ENCODE measurements at places on chromosomes 2 and 18. TPM values are rescaled to one million over a fixed set of nuclear protein-coding genes. Genes with fewer than 3 reads are reported as not detected.

- no peak overlapping the region for H3K27ac ChIP-seq
- no peaks in the 10 kb centered on the region for H3K4me1 ChIP-seq
- H3K36me3 ChIP-seq: no peaks in the 10 kb centered on the region
- no peak for DNase-seq
- H3K4me3 ChIP-seq: no peak overlapping the region
Observed at GRCh38 chr18:11726556-11726955, 37.5 kb downstream of the GNAL start.

DNA sequence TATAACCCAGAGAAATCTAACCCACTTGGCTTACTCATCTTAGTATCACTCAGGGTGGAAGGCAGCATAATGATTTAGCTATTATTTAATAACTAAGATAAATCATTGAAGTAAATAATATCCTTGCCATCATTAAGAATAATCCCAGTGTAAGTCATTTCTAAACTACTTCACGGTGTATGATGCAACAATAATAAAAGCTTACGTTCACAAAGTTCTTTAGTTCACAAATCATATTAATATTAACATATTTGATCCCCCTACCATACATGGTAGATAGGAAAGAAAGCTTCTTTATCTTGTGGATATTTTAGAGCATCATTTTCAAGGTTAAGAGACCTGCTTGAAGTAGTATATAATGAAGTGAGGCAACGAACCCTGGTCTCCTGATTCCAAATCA lies 401.0 kb downstream of the NCKAP5 start:
- no peak for DNase-seq
- H3K27me3 ChIP-seq: no peaks in the 10 kb centered on the region
- no peaks in the 10 kb centered on the region for H3K36me3 ChIP-seq

DNA sequence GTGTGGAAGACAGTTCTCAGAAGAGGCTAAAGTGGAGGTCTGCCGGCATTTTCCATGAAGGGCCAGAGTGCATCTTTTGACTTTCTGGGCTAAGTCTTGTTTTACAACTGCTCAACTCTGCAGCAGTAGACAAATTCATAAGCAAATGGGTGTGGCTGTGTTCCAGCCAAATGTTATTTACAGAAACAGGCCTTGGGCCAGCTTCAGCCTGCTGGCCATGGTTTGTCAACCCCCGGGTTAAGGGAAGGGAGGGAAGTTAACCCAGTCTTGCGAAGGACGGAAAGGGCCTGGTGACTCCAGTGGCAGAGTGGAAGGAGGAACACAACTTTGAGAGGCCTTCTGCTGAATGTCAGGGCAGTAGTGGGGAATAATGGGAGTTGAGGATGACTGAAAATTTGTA lies 34.3 kb upstream of the NCKAP5 start:
- no peak overlapping the region for H3K4me3 ChIP-seq
- H3K27me3 ChIP-seq: no peaks in the 10 kb centered on the region
- no peak overlapping the region for H3K27ac ChIP-seq
- H3K4me1 ChIP-seq: peaks cover 2% of the 10 kb centered on the region

- DNase-seq: no peak
- H3K4me1 ChIP-seq: 0 out of 2 replicates have a peak, but pooled peaks cover 3% of the 10 kb centered on the region
- no peaks in the 10 kb centered on the region for H3K27me3 ChIP-seq
Observed at GRCh38 chr2:44102790-44103562, 65.7 kb upstream of the PPM1B start.

Gene GAL3ST2
- total RNA-seq: not detected

- H3K27ac ChIP-seq: no peak overlapping the region
- H3K4me3 ChIP-seq: no peak overlapping the region
- H3K27me3 ChIP-seq: no peaks in the 10 kb centered on the region
Observed at GRCh38 chr2:196415384-196415783, 224.1 kb upstream of the CCDC150 start.

GRCh38 chr18:74414953-74415515 lies 42.1 kb downstream of the DIPK1C start:
- no peak for DNase-seq
- peaks cover 10% of the 10 kb centered on the region for H3K4me1 ChIP-seq
- H3K27ac ChIP-seq: no peak overlapping the region
- no peak overlapping the region for H3K4me3 ChIP-seq
- H3K36me3 ChIP-seq: no peaks in the 10 kb centered on the region

Gene ACVR1C
- total RNA-seq: 0.40 TPM

DNA sequence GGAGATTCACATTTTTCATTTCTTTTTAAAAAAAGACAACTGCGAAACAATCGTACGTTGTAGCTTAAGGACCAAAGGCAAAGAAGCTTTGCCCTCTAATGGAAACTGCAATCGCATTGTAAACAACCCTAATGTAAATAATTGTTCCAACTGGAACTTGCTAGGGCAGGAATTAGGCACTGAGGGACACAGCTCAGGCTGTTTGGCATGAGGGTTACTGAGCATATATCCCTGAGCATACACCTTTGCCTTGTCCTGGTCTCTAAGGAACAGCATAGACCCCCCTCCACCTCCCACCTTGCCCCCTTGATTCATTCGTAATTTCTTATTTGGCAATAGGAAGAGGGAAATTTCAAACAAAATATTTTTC lies 396.4 kb downstream of the LNPK start:
- H3K4me3 ChIP-seq: no peak overlapping the region
- peaks cover 9% of the 10 kb centered on the region for H3K4me1 ChIP-seq
- no peak for DNase-seq
- H3K36me3 ChIP-seq: no peaks in the 10 kb centered on the region
- H3K27ac ChIP-seq: no peak overlapping the region
- no peaks in the 10 kb centered on the region for H3K27me3 ChIP-seq

GRCh38 chr2:173831312-173832229 lies 133.6 kb downstream of the SP3 start:
- no peak overlapping the region for H3K27ac ChIP-seq
- H3K4me3 ChIP-seq: no peak overlapping the region
- H3K36me3 ChIP-seq: no peaks in the 10 kb centered on the region
- no peaks in the 10 kb centered on the region for H3K27me3 ChIP-seq
- H3K4me1 ChIP-seq: no peaks in the 10 kb centered on the region

Gene ANKRD53
- 0.39 TPM for total RNA-seq

Gene HOXD4
- not detected for total RNA-seq

Gene TRIM43
- total RNA-seq: not detected

DNA sequence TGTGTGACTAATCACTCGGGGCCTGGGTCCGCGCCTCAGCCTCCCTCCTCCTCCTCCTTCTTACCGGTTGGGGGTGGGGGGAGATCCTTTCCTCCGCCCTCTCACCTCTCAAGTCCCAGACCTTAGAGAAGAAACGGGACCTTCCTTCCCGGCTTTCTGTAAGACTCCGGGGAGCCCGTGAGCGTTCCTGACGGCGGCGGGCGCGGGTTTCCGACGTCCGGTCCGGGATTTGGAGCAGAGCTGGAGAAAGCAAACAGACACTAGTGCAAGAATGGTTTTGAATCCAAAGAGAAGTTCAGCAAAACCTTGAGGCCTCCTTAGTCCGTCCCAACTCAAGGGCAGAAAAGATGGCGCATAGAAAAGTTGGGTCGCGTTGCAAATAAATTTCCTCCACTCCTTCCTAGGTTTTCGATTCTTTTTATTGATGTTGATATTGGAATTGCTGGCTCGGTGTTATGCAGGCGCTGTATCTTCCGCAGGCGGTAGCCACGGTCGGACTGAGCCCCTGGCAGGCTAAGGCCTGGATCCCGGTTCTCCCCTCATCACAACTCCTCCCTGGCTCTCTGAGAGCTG lies 2.0 kb downstream of the DLX1 start:
- H3K36me3 ChIP-seq: no peaks in the 10 kb centered on the region
- peaks cover 52% of the 10 kb centered on the region for H3K4me1 ChIP-seq
- peaks cover 100% of the 10 kb centered on the region for H3K27me3 ChIP-seq
- peak overlapping the region; percentile 26 for H3K4me3 ChIP-seq
- H3K27ac ChIP-seq: no peak overlapping the region

DNA sequence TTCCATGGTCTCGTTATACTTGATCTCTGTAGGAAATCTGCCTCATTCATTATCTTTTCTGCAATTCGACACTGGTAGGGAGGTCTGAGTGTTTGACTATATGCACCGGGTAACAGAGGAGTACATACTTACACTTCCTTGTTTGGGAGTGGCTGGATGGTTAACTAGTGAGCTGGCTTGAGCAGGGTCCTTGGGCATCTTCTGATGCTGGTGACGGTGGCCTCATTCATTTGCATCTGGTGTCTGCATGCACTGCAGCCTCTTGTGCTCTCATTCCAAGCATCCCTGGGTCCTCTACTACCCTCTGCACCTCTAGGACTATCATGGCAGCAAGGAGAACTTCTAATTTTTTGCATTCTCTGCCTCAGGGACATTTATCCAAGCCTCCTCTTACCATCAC lies 100.0 kb upstream of the TCF4 start:
- no peaks in the 10 kb centered on the region for H3K4me1 ChIP-seq
- H3K27me3 ChIP-seq: no peaks in the 10 kb centered on the region
- no peak for DNase-seq
- H3K27ac ChIP-seq: no peak overlapping the region

- H3K27me3 ChIP-seq: no peaks in the 10 kb centered on the region
- H3K36me3 ChIP-seq: no peaks in the 10 kb centered on the region
- H3K4me1 ChIP-seq: no peaks in the 10 kb centered on the region
- H3K27ac ChIP-seq: no peak overlapping the region
- no peak for DNase-seq
Observed at GRCh38 chr2:54306556-54306955, 50.5 kb upstream of the TSPYL6 start.

DNA sequence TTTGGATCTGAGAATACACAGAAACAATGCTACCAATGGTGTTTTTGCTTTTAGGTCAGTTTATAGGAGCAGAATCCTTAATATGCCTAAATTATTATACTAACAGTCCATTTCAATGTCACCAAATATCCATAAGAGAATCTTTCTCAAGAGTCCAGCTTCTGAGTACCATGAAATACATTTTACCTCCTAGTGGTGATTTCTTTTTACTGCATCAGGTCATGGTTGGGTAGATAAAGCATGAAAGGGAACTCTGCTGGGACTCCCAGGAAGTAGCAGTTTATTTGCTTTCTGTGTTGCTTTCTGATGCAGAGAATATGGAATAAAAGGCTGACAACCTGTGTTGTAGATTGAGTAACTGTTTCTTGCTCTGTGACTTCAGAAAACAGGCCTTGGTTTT lies 115.6 kb downstream of the PPP1R1C start:
- H3K4me1 ChIP-seq: no peaks in the 10 kb centered on the region
- H3K4me3 ChIP-seq: no peak overlapping the region
- no peaks in the 10 kb centered on the region for H3K27me3 ChIP-seq
- H3K27ac ChIP-seq: no peak overlapping the region

- no peak overlapping the region for H3K4me3 ChIP-seq
- no peaks in the 10 kb centered on the region for H3K4me1 ChIP-seq
- H3K36me3 ChIP-seq: no peaks in the 10 kb centered on the region
- no peak for DNase-seq
- H3K27ac ChIP-seq: no peak overlapping the region
Observed at GRCh38 chr2:29620890-29621289, 300.5 kb downstream of the ALK start.

DNA sequence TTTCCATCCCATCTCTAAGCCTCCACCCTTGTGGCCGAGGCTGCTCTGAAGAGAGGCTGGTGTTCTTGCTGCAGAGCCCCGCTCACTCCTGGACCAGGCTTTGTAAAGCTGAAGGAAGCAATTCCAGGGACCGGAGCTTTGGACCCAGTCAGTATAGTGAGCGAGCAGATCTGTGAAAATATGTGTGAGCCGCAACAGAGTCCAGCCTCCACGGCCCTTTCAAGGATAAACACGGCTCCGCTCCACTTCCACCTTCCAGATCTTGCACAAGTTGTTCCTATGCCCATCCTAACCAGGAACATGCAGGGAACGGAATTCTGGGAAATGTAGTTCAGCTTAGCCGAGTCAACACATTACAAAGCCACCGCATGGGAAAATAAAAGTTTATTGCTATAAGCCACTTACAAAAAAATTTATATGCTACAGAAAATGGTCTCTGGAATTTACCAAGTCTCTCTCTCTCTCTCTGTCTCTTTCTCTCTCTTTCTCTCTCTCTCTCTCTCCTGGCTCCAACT lies 151.7 kb upstream of the ZNF521 start:
- H3K27ac ChIP-seq: no peak overlapping the region
- no peaks in the 10 kb centered on the region for H3K4me1 ChIP-seq
- H3K27me3 ChIP-seq: no peaks in the 10 kb centered on the region
- peak; percentile 53 for DNase-seq
- H3K36me3 ChIP-seq: no peaks in the 10 kb centered on the region

DNA sequence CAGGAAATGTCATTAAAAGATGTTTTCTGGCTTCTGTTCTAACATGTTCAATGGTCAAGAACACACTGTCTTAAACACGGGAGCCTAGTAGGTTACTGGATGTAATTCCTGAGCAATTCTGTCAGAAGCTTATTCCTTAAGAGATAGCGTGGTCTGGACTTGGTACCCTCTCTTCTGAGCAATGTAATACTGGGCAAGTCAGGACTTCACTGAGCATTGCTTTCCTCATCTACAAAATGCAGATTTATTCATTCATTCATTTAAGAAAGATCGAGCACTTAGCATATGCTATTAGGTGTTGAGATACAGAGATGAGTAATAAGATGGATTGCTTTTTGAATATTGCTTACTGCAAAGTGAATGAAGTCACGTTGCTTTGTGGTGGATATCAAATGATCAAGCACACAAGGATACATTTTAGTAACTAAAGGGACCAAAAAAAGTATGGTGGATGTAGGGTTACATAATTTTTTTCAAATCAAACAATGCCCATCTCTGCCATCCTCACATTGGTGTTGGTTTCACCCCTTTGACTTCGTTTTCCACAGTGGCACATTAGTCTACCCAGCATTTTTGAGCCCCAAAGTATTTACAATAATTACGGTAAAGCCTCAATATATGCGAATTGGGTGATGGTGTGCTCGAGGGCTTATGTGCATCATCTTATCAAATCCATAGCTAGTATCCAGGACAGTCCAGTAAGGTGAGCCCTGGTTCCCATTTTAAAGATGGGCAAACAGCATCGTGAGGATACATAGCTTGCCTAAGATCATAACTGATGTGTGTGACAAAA lies 65.3 kb downstream of the ZC3H6 start:
- no peaks in the 10 kb centered on the region for H3K4me1 ChIP-seq
- no peak for DNase-seq
- no peaks in the 10 kb centered on the region for H3K27me3 ChIP-seq

DNA sequence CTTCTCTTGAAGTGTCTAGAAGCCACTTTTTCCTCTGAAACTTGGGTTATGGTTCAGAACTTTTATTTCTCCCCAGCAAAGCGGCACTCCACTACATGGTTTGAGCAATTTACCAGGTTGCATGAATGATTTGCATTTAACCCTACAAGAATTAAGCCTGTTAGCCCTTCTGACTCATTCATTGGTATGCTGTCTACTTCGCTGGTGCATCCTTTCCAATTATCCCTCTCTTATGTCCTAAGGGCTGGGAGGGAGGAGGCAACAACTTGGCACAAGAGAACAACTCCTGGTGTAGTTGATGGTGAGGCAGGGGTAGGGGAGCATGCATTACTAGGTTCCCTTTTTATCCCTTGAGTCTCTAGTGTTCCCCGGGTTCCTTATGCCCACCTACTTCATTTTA lies 293.4 kb upstream of the MEX3C start:
- no peak overlapping the region for H3K4me3 ChIP-seq
- H3K27ac ChIP-seq: no peak overlapping the region
- no peak for DNase-seq
- H3K27me3 ChIP-seq: no peaks in the 10 kb centered on the region
- H3K4me1 ChIP-seq: peaks cover 4% of the 10 kb centered on the region

Gene BOK
- 33.7 TPM for total RNA-seq

Gene KIAA1328
- total RNA-seq: 5.7 TPM

- H3K4me3 ChIP-seq: no peak overlapping the region
- no peaks in the 10 kb centered on the region for H3K27me3 ChIP-seq
- DNase-seq: no peak
- H3K27ac ChIP-seq: no peak overlapping the region
Observed at GRCh38 chr2:7721413-7721995, 804.3 kb downstream of the RNF144A start.
